ENCODE measurements at places on chromosomes 3 and 15. TPM values are rescaled to one million over a fixed set of nuclear protein-coding genes. Genes with fewer than 3 reads are reported as not detected.
A peak's percentile ranks its signal among the peaks of the same experiment; 100 is the strongest.

- no peak for DNase-seq
These were observed 139.3 kb downstream of the STT3B start for GRCh38 chr3:31671976-31672375.

DNA sequence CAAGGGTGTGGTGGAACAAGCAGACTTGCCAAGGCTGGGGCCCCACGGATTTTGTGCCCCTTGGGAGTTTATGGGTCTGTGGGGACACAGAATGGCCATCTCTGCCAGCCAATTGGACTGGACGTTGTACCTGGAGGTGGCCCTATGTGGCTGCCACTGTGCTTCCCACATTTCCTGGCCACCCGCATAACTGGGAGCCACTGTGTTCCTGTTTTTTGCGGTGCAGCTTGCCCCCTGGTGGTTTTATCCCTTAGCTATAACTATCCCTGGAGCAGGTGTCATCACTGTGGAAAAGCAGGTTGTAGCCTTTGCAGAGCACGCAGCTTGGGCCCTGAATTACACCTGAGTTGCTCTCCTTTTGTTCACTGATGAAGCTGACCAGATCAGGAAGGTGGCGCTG, 306.3 kb downstream of the ZPLD1 start:
- no peak for DNase-seq

- no peak for DNase-seq
These were observed 95.5 kb upstream of the DPPA4 start for GRCh38 chr3:109432833-109433232.

DNA sequence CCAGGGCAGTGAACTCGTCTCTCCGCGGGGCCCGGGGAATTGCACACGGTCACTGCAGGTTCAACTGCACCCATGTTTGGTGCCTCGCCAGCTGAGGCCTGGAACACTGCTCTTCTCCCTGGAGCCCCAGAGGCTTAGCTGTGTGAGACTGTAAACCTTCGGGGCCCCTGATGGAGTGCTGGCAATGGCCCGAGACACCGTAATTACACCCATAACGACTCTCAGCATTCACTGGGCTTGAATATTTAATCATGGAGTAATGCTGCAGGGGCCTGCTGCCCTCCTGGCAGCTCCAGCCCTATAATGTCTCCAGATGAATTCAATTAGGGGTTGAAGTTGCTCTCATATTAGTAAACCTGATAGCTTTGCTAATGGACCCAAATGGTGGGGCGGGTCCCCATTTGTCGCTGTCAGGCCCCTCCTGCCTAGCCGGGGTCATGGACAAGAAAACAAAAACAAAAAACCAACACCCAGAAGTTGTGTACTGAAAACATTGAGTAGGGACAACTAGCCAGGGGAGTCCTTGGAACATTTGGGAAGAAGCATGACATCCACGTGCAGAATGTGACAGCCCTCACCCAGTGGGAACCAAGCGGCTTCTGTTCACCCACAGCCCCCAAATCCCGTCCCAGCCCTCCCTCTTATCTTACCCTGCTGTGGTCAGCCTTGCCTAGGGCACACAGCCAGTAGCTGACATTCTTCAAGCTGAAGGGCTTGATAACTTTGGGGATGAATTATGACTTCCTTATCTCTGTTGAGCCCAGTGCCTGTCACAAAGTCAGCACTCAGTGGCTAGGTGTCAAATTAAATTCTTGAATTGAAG, 74.3 kb upstream of the SCN5A start:
- DNase-seq: peak; percentile 3

GRCh38 chr3:78888635-78889034, 879.2 kb downstream of the ROBO1 start:
- DNase-seq: no peak

DNA sequence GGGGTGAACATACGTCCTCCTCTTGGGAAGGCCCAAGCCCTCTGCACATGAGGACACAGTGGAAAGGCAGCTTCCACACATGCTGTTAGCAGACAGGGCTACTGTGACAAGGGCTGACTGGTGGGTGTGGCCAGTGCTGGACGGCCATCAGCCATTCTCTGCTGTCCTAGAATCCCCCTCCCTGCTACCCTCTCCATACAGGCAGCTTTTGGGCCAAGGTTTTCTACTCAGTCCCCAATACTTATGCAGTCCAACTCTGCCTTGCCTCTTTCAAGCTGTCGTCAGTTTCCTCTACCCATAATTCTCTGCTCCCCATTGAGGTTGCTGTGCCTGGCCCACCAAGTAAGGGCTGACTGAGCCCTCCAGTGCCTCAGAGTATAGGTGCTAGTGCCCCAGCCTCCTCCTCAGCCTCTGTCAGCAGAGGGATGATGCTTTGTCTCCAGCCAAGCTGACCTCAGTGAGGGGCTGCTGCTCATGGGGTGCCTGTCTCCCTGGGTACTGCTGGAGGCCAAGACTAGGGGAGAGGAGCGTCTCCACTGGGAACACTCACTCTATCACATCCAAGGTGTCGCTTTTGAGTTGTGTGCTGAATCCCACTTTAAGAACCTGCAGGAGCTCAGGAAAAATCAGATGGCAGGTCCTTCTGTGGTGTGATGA, 2.8 kb downstream of the LOXL1 start:
- peak; percentile 20 for DNase-seq

DNA sequence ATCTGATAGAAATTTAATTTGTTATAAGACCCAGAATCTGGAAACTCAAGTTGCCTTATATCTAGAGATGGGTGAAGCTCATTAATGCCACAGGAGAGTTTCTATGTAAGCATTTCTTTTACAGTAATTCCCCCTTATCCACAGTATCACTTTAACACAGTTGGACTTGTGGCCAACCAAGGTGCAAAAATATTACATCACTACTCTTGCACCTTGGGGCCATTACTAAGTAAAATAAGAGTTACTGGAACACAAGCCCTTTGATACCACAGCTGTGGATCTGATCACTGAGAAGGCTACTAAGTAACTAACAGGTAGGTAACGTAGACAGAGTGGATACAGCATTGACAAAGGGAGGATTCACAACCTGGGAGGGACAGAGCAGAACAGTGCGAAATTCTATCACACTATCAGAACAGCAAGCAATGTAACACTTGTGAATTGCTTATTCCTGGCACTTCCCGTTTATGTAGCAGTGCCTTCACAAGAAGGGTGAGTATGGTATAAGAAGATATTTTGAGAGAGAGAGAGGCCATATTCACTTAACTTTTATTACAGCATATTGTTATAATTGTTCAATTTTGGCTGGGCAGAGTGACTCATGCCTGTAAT, 33.9 kb upstream of the TOPBP1 start:
- no peak for DNase-seq

DNA sequence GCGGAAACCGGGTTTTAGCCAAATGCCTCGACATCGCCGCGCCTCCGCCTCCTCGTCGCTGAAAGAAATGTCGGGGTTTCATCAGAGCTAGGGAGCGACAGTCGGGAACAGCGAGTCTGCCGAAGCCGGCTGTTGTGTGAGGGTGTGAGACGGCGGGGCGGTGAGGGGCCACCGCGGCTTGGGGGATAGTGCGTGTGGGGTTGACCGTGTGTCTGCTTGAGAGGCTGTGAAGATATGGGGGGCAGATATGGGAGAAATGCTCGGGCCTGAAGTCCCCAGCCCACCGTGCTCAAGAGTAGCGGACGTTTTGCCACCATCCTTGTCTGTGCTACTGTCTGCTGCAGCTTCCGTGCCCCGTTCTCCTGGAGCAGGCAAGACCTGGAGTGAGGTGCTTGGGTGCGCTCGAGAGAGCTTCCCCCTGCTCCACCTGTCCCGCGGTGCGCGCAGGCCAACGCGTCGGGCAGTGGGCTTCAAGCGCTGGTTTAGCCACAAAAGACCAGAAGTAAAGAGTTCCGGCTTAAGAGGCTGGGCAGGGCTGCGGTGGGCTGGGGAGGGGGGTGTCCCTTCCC, 716 bp upstream of the ISLR2 start:
- DNase-seq: no peak

GRCh38 chr3:149115114-149115513, 14.3 kb upstream of the HPS3 start:
- no peak for DNase-seq

DNA sequence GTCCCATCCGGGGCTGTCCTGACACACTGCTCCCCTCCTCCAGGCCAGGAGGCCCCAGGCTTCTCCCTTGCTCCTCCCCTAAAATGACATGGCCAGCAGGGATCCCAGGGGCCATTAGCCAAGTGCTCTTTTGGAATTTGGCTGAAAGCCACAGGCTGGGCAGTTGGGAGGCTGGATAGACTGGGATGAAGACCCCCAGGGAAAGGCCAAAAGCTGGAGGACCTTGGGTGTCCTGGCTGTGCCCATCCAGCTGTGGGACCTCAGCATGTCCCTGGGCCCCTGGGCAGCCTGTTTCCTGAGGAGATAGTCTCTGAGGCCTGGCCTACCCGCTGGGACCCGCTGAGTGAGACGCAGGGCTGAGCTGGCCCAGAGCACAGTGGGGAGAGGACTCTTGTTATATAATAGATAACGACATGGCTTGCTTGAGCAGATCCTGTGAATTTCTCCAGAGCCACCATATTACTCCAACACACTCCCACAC, 5.7 kb upstream of the PDE8A start:
- DNase-seq: no peak

- no peak for DNase-seq
These were observed 129.1 kb downstream of the ATP10A start for GRCh38 chr15:25733856-25734679.

GRCh38 chr15:79316864-79317263, 6.0 kb downstream of the TMED3 start:
- DNase-seq: no peak

DNA sequence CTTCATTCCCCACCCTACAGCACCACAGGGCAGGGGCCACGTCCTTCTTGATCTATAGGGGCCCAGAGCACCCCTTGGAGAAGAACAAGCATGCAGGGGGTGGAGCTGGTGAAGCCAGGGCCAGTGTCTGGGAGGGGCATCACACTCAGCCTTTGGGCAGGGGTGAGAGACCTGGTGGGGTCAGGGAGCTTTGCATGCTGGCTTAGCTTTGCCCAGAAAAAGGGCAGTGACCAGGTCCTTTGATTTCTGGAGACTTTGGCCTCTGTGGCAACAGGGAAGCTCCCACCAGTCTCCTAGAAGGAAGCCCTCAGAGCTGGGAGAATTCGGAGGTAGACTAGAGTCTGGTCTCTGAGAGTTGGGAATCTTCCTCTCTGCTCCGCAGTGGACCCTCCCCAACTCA, 990 bp downstream of the ITIH4 start:
- DNase-seq: no peak

DNA sequence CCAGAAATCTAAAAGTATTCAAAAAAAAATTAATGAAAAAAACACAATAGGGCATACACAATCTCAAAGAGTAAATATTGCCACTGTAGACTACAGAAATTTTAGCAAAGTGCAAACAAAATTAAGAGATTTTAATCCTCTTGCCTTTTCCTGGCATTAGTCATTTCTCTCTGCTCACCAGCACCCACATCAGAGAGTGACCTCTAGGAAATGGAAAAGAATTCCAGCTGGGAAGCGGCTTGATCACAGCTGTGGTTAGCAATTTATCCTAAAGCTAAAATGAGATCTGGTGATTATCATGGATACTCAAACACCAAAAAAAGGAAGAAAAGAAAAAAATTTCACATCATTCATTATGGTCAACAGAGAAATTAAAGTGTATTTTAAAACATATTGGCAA, 7.5 kb downstream of the CSNK1G1 start:
- no peak for DNase-seq

DNA sequence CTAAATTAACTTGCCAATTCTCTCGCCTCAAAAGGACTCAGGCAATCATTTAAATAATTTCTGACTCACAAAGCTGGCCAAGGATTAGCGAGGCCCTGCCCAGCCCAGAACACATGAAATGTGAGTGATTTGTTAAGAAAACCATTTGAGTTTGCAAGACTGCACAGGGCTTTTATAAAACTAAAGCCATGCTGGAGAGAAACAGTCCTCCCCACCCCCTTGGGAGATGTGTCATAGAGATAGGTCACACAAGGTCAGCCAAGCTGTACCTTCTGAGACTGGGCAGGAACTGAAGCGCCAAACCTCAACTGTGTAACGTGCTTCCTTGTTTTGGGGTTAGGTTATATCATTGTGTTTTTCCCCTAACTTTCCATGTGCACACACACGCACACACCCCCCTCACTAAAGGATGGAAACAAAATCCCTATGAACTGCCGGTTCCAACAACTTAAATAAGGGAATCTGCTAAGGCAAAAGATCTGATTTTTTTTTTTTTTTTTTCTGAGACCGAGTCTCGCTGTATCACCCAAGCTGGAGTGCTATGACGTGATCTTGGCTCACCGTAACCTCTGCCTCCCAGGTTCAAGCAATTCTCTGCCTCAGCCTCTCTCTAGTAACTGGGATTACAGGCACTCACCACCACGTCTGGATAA, 8.1 kb downstream of the SPATA12 start:
- peak; percentile 88 for DNase-seq

GRCh38 chr15:34213690-34214089, 3.8 kb upstream of the KATNBL1 start:
- no peak for DNase-seq

GRCh38 chr15:49495993-49496753, 73.1 kb downstream of the FGF7 start:
- peak; percentile 20 for DNase-seq

- peak; percentile 92 for DNase-seq
These were observed 91.6 kb upstream of the KLHL25 start for GRCh38 chr15:85886309-85886811.

- peak; percentile 14 for DNase-seq
These were observed 66.2 kb downstream of the THRB start for GRCh38 chr3:24428481-24428880.

GRCh38 chr3:35789042-35789831, 149.9 kb downstream of the ARPP21 start:
- peak; percentile 45 for DNase-seq

DNA sequence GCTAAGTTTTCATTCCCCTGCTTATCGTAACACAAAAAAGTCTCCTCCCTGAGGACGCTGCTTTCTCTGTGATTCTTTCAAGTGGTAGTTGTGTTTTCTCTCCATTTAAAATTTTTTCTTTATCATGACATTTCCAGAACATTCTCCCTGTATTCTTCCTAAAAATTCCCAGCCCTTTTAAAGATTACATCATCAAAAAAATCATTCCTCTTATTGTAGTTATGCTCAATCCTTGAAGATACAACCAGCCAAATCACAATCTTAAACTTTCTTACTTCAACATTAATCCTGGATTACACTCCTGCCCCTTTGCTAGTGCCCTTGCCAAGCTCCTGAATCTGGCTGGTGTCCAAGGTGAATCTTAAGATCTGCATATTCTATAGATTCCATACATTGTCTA, 163.7 kb upstream of the CBLB start:
- no peak for DNase-seq

- no peak for DNase-seq
These were observed 144.8 kb upstream of the BHLHE40 start for GRCh38 chr3:4834403-4834866.

DNA sequence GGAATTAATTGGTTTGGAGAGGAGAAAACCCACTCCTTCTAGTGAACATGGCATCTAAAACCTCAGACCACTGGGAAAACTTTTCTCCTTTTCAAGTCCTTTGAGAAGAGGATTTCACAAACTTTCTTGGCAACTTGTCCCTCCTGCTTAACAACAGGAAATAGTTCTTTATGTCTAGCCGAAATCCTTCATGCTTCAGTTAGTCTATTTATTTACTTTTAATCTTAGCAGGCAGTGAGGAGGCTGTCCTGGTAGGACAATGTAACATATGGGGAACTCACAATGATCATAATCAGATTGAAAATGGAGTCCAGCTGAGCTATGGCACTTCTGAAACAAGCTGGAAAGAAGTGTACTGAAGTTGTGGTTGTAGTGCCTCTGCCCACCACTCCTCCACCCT, 50.6 kb downstream of the KY start:
- no peak for DNase-seq

Gene MRPL46
- 25.3 TPM for total RNA-seq

Gene GOLGA8O
- total RNA-seq: 1.4 TPM

Gene TTLL13
- 0.09 TPM for total RNA-seq

Data from muscle of leg (tissue), 16 donors.